Body of pancreas (tissue), 4 donors: ENCODE measurements at places on chromosomes 1 and 21. TPM values are rescaled to one million over a fixed set of nuclear protein-coding genes. Genes with fewer than 3 reads are reported as not detected.
A peak's percentile ranks its signal among the peaks of the same experiment; 100 is the strongest.

- DNase-seq = no peak
These were observed 25.2 kb downstream of the CDC42 start for GRCh38 chr1:22077728-22078127.

NOTCH2 gene
- 65.9 TPM for total RNA-seq

CFHR4 gene
- not detected for total RNA-seq

- no peak for DNase-seq
These were observed 16.2 kb downstream of the GNAT2 start for GRCh38 chr1:109603229-109603628.

DNA sequence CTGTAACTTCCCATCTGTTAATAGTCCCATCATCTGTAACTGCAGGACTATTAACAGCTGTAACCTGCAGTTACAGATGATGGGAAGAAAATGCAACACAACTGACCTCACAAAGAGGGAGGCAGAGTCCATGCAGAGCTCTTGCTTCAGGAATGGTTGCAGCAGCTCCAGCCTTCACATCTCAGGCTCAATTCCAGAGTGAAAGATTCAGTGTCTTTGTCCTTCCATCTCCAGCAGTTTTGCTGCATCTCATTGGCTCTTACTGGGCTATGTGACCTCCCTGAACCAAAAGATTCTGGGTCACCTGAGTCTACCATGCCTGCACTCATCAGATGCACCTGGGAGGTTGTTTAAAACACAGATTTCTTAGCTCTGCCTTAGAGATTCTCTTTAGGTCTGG, 686.7 kb downstream of the MATN1 start:
- no peak for DNase-seq

DNA sequence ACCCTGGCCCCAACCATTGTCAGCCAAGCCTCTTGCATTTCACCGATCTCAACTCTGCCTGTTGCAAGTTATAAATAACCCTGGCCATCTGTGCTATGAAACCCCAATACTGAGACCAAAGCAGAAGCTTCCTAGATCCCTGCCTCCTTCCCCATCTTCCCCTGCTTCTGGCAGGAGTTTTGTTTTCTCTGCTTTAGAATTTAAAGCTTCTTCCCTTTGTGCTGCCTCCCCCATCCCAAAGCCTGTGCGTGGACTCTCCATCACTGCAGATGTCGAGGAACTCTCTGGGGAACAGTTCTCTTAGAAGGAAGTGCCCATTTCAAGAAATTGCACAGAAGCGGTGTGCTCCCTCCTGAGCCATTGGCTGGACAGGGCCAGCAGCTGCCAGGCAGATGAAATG, 17.4 kb upstream of the MYOG start:
- DNase-seq = no peak

UTS2 gene
- total RNA-seq = not detected

DNA sequence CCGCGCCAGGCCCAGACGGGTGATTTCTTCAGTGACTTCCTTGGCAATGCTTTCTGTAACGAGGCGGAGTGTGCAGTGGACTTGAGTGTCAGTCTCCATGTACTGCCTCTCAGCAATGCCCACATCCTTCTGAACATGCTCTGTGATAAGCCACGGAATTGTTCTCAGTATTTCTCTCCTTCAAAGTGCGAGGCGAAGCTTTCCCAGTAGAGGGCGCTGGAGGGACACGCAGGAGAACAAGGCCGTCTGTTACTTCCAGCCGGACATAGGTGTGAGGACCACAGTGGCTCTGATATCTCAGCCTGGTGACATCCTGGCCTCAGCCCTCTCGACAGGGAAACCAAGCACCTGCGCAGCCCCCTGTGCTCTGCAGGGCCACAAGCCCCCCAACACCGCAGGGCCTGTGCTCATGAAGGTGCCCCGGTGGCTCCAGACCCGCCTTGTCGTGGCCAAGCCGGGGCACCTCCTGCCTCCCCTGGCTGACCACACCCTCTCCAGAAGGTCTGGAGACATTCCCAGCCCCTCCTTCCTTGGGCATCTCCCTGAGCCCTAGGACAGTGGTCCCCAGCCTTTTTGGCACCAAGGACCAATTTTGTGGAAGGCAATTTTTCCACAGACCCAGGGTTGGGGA, 46.1 kb upstream of the BACE2 start:
- DNase-seq = peak; percentile 95

SPRR2A gene
- not detected for total RNA-seq

DNA sequence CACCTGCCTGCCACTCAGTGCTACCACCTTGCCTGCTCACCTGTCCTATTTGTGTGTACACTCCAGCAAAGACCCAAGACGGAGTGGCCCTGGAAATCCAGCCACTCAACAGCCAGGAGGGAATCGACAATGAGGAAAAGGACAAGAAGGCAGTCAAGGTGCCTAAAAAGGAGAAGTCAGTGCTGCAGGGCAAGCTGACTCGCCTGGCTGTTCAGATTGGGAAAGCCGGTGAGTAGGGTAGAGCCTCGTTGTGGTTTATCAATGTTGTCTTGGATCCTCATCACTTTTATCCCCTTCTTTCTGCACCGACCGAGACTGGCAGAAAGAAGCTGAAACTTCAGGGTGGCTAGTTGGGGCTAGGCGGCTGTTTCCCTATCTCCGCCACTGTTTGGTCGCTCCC, 61.4 kb upstream of the LAX1 start:
- DNase-seq = no peak

DNA sequence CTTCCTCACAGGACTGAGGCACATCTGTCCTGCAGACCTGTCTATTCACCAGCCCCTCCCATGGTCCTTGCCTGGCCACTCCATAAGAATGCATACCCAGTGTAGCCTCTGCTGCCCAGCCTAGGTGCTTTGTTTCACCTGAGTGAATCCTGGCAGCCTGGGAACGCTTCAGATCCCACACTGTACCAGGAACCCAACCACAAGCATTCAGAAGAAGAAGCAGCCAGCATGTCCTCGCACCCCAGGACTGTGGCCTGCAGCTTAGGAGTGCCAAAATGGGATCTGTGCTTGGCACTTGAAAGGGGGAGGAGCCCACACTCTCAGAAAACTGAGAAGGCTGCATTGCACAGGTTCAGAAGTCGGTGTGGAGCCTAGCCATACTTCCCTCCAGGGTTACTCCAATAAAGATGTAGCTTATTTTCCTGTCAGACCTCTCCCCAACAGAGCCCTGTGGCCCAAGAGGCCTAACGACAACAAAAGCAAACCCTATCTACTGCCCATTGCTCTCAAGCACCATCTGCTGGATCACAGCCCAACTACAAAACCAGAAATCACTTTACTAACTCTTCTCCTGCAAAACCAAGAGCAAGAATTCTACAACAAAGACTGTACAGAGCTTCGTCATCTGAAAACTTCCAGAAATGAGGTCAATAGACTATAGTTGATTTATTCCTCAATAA, 923.1 kb upstream of the NEGR1 start:
- DNase-seq = no peak

DNA sequence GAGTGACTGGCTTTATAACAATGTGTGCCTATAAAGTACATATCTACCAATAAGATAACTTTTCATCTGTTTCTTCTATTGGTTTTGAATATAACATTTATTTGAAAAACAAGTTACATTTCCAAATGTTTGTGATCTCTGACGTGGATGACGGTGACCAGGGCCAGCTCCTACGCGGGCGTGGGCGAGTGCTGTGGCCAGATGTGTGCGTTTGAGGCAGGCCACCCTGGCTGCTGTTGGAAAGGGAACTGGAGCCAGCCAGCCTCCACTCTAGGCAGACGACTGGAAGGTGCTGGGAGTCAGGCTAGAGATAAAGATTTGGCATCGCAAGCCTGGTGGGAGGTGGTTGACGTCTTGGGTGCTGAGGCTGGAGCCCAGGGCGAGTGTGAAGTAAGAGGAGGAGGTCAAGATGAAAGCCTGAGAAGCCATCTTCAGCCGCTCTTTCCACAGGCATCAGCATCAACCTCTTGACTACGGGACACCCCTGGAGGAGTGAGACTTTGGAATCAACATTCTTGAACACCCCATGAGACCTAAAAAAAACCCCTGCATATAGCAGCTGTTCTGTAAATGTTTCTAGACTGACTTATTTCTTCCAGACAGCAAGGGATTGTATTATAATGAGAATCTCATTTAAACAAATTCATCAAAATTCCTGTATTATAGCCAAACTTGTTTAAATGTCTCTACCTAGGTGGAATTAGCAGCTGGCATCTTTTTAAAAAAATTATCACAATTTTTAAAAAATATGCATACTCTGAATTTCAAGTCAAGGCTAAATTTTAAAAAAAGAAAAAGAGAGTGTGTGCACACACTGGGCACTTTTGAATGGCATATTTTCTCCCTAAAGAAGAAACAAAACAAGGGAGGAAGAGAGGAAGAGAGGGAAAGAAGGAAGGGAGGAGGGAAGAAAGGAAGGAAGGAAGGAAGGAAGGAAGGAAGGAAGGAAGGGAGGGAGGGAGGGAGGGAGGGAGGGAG, 112.5 kb upstream of the SLC44A3 start:
- no peak for DNase-seq

DNA sequence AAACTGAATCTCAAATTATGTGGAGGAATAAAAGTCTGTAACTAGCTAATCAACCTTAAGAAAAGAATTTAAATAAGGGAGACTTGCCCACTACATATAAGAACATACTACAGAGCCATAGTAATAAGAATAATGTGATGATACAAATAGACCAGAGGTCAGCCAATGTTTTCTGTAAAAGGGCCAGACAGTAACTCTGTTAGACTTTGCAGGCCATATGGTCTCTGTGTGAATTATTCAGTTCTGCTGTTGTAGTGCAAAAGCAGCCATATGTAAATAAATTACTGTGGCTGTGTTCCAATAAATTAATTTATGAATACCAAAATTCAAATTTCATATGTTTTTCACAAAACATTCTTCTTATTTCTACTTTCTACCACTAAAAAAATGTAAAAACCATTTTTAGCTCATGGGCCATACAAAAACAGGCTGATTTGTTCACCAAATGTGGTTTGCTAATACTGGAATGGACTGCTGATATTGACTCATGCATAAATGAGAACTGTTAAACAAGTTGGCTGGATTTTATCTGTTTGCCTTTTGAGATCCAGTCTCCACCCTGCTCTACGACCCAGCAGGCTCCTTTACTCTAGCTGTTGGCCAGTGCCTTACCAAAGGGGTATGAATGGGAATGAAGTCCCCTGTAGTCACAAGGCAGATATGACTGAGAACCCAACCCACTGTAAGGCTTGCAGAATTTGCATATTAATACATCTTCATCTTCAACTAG, 98.2 kb upstream of the ZNHIT6 start:
- no peak for DNase-seq

ADAMTSL4 gene
- total RNA-seq = 4.7 TPM

CENPL gene
- 0.99 TPM for total RNA-seq
